ENCODE measurements at places on chromosomes 5 and 9.
A peak's percentile ranks its signal among the peaks of the same experiment; 100 is the strongest.

DNA sequence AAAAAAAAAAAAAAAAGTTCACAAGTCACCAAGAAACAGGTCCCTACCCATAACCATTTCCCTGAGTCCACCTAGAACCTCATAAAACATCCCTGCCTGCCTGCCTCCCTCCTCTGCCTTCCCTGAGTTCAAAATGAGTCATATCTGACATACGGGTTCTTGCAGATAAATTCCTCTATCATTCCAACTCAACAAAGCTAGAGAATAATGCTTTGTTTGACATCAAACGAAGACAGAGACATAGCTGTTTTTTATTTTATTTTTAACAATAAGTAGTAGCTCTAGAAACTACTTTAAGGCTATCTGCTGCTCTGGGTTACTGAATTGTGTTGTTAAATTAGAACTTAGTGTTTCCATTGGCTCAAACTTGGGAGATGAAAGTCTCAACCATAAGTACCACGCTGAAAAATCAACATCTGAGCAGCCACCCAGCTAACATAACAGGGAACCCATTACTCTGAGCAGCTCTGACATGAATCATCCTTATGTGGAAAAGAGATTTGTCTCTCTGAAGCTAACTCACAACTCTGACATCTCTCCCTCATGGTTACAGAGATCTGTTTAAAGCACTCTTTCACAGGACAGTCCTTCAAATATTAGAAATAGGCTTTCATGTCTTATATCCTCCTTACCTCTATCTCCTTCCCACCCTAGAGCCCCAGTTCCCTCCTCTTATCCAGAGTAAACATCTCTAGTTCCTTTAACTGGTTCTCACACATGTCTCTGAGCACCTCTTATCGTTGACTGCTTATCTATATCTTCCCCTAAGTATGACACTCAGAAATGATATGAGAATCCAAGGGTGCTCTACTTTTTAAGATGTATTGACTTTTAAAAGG, 12.1 kb downstream of the TMEM245 start:
- DNase-seq, result peak; percentile 81

DNA sequence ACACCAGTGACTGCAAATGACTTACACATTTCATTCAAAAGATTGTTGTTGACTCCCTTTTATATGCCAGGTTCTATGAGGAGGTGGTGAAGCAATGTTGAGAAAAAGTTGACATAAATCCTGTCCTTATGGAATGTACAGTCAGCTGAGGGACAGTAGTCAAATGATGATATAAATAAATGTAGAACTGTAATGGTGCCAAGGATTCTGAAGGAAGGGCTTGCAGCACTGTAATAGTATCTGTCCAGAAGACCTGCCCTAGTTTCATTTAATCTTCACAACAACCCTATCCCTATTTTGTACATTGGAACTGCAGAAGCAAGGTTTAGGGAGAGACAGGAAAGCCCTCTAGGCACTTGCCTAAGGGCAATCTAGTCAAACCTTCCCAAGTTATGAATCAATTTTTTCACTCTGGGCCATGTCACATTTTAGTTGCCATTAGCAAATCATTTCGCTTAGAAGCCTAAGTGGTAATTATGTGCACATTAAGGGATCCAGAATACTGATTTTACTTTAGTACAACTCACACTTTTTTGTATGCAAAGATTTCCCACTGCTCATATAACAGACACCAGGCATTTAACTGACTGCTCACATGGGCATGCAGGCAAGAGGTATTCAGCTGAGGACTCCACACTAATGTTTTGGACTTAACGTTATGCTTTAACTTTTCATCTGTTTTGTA, 34.5 kb upstream of the LIFR start:
- DNase-seq, result no peak

GRCh38 chr5:54440456-54440893, 15.0 kb upstream of the HSPB3 start:
- no peak for DNase-seq

DNA sequence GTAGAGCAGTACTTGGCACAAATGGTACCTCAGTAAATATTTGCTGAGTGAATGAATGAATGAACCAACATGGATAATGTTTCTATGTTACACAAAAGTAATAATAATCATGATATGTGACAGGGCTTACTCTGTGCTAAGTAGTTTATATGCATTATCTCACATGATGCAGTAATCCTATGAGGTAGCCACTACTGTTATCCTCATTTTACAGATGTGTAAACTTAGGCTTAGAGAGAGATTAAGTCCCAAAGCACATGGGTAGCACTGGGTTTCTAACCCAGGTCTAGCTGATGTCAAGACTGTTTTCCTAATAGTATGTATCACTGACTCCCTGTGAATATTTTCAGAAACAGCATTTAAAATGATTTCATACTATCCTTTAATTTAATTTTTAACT, 44.1 kb upstream of the VDAC1 start:
- DNase-seq, result no peak

DNA sequence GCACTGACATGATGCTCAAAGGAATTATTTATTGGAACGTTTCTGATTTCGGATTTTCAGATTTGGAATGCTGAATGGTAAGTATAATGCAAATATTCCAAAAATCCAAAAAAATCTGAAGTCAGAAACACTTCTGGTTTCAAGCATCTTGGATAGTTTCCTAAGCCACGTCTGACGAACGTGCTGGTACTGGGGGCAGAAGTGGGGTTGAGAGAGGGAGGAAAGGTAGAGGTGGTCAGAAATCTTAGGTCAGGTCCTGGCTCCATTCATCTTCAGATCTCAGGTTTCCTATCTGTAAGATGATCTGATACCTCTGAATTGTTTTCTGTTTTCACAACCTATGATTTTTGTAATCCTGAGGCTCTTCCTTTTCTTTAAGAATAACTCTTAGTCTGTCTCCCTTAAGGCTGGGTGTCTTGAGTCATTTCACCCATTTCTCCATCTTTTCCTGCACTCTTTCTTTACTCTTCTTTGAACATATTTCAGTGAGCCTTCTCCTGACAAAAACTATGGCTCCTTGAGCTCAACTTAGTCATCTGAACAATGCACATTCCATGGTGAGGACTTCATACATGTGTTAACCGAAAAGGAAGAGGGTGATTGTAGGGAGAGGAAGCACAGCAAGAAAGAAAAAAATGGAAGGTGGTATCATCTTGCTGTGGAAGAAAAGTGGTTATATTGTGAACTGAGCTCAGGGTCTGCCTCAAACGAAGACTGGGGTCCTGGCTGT, 3.3 kb downstream of the SGCD start:
- peak; percentile 54 for DNase-seq

GRCh38 chr9:108512426-108513173, 343.2 kb downstream of the ACTL7B start:
- DNase-seq, result peak; percentile 31

GRCh38 chr5:115355095-115355494, 58.6 kb upstream of the CCDC112 start:
- no peak for DNase-seq

DNA sequence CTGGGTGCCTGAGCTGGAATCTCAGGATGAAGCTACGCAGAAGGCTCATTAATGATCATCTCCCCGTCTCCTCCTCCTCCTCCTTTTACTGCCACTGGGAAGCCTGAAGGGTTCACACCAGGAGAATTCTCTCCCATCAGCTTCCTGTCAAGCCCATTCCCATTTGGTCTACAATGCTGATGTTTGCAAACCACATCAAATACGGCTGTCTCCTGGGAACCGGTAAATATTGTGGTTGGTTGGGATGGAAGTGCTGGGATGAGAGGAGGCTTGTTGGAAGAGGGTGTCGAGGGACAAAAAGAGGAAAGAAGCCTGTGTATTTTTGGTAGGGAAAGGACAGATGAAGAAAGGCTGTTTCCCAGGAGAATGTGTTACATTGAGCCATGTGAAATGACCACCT, 13.2 kb upstream of the S1PR3 start:
- DNase-seq, result no peak

- DNase-seq, result no peak
Measured at GRCh38 chr5:8683496-8683895, 814.5 kb downstream of the MTRR start.

DNA sequence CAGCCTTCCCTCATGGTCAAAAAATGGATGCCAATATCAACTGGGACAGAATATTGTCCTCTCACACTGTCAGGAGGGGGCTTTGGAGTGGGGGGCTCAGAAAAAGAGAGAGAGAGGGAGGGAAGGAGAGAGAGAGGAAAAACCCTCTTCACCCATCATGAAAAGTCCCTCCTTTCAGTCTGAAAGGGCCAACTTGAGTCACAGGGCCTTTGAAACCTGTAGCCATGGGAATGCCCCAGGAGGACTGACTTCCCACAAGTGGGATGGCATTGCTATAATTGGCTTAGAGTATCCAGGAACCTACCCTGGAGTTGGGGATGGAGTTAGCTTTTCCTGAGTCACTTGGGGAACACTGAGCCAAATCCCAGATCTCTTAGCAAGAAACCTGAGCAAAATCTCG, 41.2 kb downstream of the DNAJC21 start:
- no peak for DNase-seq

DNA sequence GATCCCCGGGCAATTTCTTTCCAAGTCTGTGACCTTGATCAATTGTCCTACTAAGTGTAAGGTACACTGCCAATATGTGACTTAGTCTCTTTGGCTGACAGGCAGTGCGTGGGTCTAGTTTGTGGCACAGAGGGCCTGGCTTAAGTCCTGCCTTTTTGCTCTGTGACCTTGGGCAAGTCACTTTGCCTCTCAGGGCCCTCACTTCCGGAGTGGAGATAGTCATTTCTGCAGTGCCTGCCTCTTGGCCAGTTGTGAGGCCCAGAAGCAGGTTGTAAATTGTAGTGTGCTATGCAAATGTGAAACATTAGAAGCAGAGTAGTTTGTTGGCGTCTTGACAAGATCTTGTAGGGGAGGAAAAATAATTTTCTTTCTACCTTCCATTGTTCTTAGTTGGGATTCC, 39.0 kb downstream of the KIF4B start:
- no peak for DNase-seq

DNA sequence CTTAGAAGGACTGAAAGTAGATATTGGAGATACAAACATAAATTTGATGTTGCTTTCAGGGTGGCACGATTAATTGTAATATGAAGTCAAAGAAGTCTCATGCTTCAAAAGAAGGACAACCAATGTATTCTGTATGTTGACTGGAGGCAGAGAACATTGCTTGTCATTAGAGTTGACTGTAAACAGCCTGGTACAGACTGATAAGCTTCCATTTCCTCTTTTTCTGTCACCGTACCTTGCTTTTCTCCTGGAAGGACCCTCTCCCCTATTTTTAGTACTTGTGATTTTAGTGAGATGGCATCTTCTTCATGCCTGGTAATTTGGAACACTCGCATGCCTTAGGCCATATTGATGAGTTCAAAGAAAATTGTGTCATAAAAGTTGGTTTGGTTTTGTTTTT, 809.4 kb downstream of the PRELID2 start:
- no peak for DNase-seq

- no peak for DNase-seq
Measured at GRCh38 chr5:110588286-110588980, 138.0 kb downstream of the TMEM232 start.

DNA sequence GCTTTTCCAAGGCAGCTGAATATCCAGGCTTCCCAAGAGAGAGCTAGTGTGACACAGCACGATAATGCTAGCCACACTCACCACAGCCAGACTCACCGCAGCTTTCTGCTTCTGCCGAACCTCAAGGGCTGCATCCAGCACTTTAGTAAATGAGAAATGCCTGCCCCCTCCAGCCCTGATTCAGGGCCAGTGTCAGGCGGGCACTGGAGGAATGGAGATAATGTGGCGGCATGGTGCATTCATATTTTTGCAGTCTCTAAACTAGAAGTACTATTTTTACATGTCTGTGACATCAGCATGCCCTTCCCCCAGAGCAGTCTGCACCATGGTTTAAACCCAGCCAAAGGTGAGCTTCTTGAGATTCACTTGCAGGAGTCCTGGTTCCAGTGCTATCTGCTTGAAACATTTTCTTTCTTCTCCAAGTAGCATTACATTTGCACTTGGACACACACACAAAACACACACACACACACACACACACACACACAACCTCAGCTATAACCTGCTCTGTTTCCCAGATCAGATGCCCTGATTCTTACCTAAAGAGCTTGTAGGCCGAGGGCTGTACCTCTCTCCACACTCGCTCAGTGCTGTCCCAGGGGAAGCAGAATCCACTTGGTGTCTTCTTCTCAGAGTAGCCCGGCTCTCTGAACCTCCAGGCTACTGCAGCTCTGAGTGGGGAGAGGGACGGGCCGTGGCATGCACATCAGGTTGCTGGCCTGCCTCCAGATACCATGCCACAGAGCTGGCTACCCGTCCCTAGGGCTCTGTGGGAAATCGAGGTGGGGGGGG, at the start of gene FGF1:
Gene FGF1, minus strand, starts transcription at position 673 of the 792 bp plus-strand sequence. CDS start 71,963 bp downstream, outside the sequence.
- DNase-seq, result no peak

GRCh38 chr9:22103685-22104575, 94.8 kb upstream of the CDKN2B start:
- DNase-seq, result peak; percentile 75

- peak; percentile 8 for DNase-seq
Measured at GRCh38 chr5:93924628-93925027, 183.2 kb upstream of the POU5F2 start.

DNA sequence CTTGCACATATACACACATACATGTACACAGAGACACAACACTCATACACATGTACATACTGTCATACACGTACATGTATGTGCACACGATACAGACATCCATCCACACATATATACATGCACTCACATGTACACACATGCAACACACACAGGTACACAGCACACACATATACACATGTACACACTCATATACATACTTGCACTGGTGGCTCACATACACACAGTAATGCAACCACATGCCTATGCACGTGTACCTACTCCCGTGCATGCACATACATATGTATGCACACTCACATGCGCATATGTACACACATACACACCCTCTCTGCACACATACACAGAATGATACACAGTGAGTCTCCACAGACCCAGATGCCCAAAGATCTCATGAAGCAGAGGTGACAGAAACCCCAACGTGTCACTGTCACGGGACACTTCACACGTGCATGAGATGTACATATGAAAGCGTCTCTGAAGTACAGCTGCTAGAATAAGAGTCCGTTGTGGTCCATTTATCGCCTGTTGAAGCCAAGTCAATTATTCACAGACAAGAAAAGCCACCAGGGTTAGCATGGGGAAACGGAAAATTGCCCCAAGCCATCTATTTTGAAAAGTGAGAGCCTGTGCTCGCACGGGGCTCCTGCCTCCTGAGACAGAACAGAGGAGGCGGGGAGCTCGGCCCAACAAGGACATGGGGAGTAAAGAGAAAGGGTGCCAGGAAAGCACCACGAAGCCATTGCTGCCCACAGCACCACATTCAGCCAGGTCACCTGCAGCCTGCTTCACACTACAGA, 24.9 kb downstream of the LPCAT1 start:
- DNase-seq, result no peak

GRCh38 chr9:120562861-120563443, 17.0 kb downstream of the CDK5RAP2 start:
- no peak for DNase-seq

GRCh38 chr5:52809884-52810283, 22.2 kb downstream of the ITGA1 start:
- DNase-seq, result peak; percentile 62

Measured in IMR-90 (cell line).